ENCODE measurements at places on chromosomes 4 and X.
A peak's percentile ranks its signal among the peaks of the same experiment; 100 is the strongest.

DNA sequence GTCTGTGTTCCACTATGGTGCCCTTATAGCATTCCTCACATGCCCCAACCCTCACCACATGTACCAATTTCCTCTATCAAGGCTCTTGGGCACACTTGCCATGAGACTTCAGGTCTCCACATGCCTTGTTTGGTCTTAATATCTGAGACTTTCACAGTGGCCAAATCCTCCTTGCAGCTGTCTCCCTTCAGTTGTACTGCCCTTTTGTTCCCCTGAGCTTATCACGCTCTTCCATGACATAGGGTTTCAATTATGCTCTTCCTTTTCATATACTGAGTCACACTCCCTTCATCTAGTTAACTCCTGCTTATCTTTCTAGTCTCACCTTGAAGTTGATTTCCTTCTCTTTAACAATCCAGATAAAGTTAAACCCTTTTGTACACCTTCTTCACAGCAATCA, 212.9 kb downstream of the PDHA2 start:
- no peak for DNase-seq

- DNase-seq: no peak
Observed at GRCh38 chr4:170652571-170652970, 562.8 kb upstream of the AADAT start.

- peak; percentile 21 for DNase-seq
Observed at GRCh38 chrX:50100188-50100587, 100.6 kb downstream of the AKAP4 start.

DNA sequence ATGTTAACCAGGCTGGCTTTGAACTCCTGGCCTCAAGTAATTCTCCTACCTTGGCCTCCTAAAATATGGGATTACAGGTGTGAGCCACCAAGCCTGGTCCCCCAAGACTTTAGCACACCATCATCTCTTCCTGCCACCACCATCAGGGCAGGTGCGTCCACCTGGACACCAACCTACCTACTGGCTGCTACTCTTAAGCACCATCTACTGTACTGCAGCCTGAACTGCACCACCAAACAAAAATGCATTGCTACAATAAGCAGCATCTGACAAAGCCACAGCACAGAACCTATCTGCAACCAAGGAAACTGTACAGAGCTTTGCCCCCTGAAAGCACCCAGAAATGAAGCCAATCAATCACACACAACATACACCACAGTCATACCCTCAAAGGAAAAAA, 139.7 kb downstream of the EFHC2 start:
- no peak for DNase-seq

DNA sequence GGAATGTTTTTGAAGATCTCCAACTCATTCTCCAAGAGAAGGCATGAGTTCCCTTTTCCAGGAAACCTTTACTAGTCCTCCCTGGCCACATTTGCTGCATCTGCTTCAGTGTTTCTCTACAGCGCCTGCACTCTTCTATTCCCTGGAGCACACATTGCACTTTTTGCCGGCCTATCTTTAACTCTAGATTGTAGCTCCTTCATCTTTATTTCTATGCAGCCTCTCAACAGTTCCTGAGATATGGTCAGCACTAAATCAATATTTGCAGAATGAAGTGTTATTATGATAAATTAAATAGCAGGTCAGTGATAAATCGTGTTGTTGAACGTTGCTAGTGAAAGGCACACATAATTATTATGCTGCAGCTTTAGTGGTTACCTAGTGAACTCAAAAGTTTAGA, 88.3 kb downstream of the VCX3A start:
- no peak for DNase-seq

- peak; percentile 18 for DNase-seq
Observed at GRCh38 chrX:69503782-69504625, at the start of gene NALF2. Gene NALF2 (plus strand): TSS chrX:69504326. CDS start chrX:69505283, 957 bp downstream.

DNA sequence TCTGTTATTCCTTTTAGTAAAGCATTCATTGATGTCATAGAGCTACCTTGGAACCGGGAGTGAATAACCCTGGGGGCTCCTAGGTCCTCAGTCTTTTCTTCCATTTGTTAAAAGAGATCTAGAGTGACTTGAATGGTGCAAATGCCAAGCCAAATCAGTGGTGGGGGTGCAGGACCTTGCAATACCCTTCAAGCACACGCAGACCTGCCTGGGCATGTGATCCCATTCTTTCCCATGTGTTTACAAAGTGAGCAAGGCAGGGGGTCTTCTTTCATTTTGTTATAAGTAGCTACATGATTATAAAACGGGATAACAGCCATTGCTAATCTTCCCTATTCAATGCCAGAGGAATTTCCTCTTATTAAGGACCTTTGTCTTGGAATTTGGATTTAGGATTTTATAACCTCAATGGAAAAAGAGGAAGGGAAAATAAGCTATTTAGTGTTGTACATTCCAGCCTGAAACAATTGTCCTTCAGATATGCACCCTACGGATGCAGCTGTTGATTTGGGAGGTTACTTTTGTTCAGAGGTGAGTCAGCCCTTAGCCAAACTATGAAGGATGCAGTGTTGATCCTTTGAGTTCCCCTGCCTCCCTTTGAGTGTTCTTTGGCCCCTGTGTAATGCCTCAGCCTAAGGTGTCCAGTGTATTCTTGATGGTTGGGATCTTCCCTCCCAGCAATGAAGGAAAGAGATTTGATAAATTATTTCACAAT, 623.8 kb upstream of the HTR2C start:
- no peak for DNase-seq

- DNase-seq: no peak
Observed at GRCh38 chr4:119690871-119691270, 62.3 kb upstream of the PDE5A start.

GRCh38 chr4:188296331-188296730, 157.1 kb downstream of the TRIML1 start:
- peak; percentile 37 for DNase-seq

DNA sequence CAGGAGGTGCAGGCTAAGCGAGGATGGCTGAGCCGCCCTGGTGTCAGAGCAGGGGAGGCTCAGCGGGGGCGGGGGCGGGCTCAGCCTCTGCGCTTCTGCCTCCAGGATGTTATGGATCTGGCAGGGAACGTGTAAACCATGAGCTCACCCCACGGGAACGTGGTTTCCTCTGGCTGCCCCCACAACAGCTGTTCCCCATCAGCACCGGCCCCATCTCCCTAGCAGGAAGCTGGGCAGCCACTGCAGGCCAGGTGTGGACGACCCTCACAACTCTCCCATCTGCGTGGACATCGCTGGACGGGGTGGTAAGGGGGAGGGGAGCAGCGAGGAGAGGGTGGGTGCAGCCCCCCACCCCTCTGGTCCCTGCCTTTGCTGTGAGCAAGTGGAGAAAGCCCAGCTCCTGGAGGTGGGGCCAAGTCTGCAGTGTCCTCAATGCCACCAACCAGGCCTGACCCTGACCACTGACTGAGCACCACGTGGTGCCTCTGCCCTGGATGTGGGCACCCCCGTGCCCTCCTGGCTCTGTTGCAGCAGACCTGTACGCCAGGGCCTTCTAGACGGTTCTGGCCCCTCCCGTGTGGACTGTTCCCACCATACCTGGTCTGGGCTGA, 28.1 kb upstream of the SPON2 start:
- peak; percentile 17 for DNase-seq

DNA sequence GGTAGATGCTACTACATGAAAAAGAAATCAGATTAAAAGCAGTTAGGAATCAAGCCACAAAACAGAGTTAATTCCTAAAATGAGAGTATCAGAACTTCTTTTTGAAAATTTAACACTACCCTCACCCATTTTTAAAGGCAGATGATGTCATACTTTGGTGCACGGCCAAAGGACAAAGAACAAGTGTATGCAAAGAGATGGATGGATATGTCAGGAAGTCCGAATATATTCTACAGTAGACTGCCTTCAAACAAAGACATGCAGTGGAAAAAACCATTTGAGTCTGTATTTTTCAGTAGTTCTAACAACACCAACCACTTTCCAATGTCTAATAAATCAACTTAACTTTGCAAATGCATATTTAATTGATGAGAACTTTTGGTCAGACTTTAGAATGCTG, 2.2 kb downstream of the AIFM1 start:
- no peak for DNase-seq

GRCh38 chr4:6044805-6045204, 26.6 kb upstream of the C4orf50 start:
- no peak for DNase-seq

DNA sequence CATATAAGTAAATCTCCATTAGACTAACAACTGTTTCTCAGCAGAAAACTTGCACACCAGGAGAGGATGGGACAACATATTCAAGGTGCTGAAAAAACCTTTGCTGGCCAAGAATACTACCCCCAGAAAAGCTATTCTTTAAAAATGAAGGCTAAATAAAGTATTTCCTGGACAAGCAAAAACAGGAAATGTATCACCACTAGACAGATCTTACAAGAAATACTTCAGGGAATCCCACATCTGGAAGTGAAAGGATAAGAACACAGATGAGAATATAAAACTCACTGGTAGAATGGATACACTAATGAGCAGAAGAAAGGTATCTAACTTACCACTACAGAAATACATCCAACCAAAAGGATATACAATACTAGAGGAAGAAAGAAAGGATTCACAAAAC, 27.0 kb upstream of the ADH1C start:
- peak; percentile 23 for DNase-seq

All from kidney capillary endothelial cell (primary cell).